HuH-7.5 (cell line): ENCODE measurements at places on chromosomes 5 and 9.
A peak's percentile ranks its signal among the peaks of the same experiment; 100 is the strongest.

- no peak for DNase-seq
These were observed 285.3 kb downstream of the ZNF608 start for GRCh38 chr5:124461157-124461556.

DNA sequence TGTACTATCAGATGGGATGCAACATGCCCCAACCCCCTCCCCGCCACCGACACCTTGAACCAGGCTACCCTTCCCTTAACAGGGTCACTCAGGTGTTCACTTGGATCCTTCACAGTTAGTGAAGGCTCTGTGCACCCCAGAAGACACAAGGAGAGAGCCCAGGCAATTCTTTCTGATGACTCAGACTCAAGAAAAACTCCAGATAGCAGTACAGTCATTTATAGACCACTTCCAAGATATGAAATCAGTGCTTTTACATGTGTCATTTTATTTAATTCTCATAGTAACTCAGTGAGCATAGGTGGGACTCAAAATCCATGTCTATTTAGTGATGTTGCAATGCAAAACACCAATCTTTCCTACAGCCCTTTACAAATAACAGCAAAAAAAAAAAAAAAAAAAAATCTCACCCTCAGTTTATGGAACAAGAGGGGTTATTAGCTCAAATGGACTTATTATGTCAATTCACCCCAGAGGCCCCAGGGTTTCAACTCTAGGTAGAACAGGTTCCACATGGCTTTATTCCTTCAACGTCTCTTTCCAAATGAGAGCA, 71.9 kb downstream of the FOXD1 start:
- DNase-seq = no peak

DNA sequence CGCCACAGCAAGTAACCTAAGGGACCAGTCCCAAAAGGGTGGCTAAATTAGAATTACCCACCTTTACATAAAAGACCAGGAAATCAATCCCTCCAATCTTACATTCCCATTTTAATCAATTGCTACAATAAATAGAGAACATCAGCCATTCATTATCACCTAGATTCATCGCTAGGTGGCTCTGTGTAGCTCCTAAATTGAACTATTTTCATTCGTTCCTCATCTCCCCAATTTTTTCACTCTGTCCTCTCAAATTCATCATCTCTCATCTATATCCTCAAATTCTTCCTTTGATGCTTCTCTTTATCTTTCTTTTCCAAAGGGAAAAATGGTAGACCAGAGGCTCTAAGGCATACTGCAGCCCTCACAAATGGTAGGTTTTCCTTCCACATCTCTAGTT, 108.2 kb upstream of the TNC start:
- no peak for DNase-seq

GRCh38 chr5:111461255-111461671, 51.1 kb downstream of the STARD4 start:
- DNase-seq = peak; percentile 15

- no peak for DNase-seq
These were observed 2.4 kb downstream of the RASEF start for GRCh38 chr9:83060556-83060955.

GRCh38 chr5:118353970-118354369, 634.4 kb downstream of the DTWD2 start:
- no peak for DNase-seq

GRCh38 chr9:13088720-13089427, 190.6 kb downstream of the MPDZ start:
- peak; percentile 32 for DNase-seq

DNA sequence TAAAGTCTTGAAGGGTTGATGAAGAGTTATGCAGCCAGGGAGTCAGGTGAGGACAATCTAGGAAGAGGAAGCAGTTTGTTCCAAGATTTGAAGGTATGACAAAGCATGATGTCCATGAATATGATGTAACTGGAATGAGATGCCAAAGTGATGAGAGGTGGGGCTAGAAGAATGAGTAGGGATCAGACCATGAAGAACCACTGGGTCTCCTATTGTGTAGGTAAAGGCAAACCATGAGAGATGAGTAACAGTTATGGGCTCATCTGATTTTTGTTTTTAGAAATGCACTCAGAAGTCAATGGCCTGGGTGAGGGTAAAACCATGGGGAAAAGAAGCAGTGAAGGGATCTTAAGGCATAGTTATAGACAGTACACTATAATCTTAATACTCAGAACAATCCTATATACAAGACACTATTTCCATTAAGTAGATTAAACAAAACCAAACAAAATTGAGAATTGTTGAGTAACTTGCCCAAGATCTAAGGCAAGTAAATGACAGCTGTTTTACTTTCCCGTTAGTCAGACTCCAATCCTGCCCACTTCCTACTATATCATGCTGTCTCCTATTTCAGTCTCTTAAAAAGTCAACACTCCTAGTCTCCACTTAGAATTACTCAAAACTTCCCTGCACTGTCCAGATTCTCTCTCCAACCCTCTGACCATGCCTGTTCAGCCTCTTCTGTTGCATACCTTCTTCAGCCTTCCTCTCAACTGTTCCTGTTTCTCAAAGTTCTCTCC, 393.8 kb upstream of the MEF2C start:
- no peak for DNase-seq

DNA sequence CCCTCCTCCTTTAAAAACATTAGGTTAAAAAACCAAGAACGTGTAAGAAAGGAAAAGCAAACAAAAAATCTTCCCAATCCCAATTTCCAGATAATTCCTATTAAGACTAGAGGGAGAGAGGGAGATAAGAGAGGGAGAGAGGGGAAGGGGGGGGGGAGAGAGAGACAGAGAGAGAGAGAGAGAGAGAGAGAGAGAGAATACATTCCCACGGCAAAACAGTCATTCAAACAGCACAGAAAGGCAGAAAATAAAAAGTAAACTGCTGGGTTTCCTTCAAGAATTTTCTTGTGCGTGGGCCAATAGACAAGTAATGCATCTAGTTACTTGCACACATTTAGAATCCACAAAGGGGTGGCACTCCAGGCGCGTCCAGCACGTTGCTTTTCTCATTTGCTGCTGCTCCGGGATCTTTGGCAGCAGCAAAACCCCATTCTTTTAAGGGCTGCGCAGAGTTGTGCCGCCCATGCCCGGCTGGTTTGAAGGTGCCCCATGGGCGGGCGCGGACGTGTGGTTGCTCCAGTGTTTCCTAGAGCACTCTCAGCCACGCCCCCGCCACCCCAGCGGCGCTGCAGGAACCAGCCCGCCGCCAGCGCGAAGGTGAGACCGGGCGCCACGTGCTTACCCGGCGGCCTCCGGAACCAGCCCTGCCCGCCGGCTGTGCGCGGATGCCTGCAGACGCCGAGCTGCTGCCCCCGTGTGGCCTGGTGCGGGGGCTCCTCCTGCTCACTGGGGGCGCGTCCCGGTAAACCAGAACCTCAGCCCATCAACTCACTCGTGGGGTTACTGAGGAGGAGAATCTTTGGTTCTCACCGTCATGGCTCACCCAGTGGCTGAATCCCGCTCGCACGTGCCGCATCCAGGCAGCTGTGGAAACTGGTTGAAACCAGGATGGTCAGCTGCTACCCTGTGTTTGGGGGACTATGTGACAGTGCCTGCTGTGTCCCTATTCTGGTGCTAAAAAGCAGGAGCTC, 44.6 kb downstream of the STC2 start:
- DNase-seq = peak; percentile 67

DNA sequence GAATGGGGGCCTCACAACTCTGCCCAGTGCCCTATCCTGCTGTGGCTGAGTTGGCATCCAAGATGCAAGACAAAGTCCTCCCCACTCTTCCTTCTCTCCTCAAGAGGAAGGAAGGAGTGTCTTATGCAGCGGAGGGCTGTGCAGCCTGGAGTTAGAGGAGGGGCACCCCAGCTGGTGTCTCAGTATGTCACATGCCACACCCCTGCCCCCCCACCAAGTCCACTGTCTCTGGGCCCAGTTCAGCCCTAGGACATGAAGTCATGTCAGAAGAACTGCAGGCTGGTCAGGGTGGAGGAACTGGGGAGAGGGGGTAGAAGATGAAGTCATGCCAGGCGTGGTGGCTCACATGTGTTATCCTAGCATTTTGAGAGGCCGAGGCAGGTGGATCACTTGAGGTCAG, 28.0 kb upstream of the SLC28A3 start:
- DNase-seq = no peak

DNA sequence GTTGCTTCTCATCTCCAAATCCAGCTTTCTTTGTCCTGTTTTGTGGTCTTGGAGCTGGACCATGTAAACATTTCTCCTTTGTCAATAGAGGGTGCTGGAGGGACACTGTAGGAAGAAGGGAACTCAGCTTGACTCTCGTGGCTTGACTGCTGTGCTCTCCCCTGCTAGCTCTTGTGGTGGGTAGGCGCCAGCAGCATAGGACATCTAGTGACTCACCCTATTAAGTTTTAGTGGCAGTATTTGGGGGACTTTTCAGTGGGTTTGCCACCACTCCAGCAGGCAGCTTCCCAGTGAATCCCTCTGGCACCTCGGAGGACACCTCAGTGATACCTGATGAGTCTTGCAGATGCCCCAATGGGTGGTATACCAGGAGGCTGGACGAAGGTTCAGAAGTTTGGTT, 97.8 kb downstream of the TSSK1B start:
- DNase-seq = no peak

DNA sequence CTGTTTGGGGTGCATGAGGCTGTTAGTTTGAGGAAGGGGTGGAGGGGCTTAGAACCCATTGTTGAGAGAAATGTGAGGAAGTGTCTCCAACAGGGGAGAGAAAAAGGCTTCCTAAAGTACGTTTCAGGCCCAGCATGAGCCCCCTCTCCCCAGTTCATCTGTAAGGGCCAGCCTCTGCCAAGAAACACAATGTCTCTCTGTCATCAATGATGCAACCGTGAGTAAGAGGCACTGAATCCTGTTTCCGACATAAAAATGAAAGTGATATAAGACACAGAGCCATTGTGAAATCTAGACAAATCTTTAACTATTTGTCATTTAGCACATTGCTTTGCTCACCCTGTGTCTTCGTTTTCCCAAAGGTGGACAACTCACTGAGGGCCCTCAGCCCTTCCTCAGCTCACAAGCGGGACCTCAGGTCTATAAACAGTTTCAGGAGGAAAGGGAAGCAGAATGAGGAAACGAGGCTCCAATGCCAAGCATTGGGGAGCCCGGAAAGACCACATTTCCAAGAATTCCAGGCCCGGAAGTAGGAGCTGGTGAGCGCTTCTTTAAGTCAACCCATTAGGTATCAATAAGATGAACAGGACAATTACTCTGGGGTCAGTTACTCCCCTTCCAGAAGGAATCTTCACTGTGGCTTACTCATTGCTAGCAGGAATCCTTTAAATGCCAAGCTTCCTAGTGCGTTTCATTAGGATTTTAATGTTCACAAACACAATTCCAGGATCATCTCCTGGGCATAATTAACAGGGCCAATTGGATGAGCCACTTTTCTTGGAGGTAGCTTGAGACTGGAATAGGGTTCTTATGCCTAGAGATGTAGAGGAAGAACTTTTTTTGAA, 59.0 kb upstream of the KLF4 start:
- DNase-seq = no peak

- DNase-seq = no peak
These were observed 89.9 kb downstream of the EHMT1 start for GRCh38 chr9:137708590-137709284.

DNA sequence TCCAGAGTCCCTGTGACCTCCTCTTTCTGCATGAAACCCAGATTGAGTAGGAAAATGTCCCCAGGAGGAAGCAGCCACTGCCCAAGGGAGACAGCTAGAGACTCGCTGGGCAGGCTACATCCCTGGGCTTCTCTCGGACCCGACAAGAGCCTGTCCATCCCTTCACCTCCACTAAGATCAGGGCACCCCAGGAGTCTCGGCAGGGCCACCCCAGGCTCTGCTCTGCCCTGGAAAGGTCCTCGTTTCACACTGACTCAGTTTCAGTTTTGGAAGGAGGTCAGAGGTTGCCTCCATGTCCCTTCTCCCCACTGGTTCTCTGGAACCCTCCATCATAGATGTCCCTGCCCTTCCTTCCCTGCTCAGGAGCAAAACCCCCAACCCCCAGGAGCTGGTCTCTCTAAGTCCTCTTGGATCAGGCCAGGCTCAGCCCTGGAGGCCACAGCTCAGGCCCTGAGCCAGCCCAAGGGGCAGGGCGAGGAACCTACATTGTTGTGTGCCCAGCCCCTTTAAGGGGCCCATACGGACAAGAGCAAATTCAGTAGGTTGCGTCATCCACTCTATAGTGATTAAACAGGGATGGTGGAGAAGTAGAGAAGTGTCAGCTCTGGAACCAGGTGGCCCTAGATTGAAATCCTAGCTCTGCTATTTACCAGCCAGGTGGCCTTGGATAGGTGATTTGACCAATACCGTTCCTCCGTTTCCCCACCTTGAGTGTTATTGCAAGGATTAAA, 37.4 kb downstream of the C9orf50 start:
- DNase-seq = no peak

DNA sequence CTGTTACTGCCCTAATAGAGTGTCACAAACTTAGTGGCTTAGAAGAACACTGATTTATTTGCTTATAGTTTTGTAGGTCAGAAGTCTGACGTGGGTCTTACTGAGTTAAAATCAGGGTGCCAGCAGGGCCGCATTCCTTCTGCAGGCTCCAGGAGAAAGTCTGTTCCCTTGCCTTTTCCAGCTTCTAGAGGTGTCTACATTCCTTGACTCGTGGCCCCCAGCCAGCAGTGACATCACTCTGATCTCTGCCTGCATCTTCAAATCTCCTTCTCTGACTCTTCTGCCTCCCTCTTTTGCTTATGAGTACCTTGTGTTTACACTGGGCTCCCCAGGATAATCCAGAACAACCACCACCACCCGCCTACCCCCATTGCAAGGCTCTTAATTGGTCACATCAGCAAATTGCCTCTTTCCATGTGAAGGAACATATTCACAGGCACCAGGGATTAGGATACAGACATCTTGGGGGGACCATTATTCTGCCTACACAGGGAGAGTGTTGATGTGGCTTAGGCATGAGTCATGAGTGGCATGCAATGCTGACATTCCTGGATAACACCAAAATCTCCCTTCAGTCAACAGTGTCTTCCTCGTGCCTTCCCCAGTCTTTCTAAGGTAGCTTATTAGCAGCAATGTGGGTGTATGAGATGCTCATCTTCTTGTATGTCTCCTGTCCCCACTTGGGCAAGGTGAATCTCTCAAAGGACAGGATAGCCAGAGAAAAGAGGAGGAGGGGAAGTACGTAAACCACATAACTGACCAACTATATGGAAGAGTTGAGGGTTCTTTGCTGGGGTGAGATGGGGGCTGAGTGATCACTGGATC, 24.4 kb downstream of the CYFIP2 start:
- no peak for DNase-seq

- no peak for DNase-seq
These were observed 400.8 kb upstream of the PTGER4 start for GRCh38 chr5:40278881-40279280.

DNA sequence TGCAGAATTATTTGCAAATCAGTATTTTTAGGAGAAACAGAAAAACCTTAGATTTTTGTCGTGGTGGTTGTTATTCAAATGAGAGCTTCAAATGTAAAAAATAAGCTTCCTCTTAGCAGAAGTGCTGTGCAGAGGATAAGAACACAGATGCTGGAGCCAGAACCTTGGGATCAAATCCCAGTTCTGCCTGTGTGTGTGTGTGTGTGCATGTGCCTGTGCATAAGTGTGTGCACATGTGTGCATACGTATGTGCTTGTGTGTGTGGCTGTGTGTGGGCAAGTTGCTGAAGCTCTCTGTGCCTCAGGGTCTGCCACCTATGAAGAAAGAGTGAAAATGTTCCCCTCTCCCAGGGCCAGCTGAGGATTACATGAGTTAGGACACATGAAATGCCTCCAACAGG, 8.6 kb downstream of the DAP start:
- DNase-seq = no peak
